ELR (cell line): ENCODE measurements at places on chromosomes 1 and 21.

- peak; percentile 59 for DNase-seq
Observed at GRCh38 chr1:65141394-65141793, 6.6 kb upstream of the AK4 start.

- no peak for DNase-seq
Observed at GRCh38 chr1:241457421-241457820, 62.1 kb downstream of the FH start.

DNA sequence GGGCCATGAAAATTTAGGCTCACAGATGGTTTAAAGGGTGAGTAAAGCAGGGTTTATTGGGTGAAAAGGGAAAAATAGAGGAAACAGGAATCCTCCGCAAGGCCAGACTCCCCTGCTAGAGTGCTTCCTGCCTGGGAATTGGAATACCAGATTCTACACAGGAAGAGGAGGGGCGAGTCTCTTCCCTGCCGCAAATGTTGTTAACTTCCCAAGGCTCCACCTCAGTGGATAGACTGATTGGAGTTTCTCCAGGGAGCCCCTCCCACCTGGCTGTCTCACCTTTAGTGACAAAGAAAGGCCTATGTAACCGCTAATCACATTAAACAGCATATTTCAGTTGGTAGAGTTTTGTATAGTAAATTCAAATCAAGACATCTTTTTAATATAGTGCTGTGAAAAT is 1450.1 kb downstream of the KCNT2 start:
- no peak for DNase-seq

GRCh38 chr1:214537219-214537618 is 14.2 kb downstream of the PTPN14 start:
- no peak for DNase-seq

GRCh38 chr1:20207546-20207945 is 21.2 kb upstream of the PLA2G2C start:
- no peak for DNase-seq

- DNase-seq = no peak
Observed at GRCh38 chr21:14523234-14523633, 22.9 kb downstream of the SAMSN1 start.

GRCh38 chr1:53687426-53687825 is 51.5 kb downstream of the GLIS1 start:
- DNase-seq = no peak

GRCh38 chr1:180112984-180113647 is 41.6 kb upstream of the QSOX1 start:
- DNase-seq = no peak
